ENCODE measurements at places on chromosomes 12 and 14. TPM values are rescaled to one million over a fixed set of nuclear protein-coding genes. Genes with fewer than 3 reads are reported as not detected.
A peak's percentile ranks its signal among the peaks of the same experiment; 100 is the strongest.

A2M gene
- 1,621 TPM for polyA plus RNA-seq

GRCh38 chr12:95099270-95099790 is 25.9 kb upstream of the NR2C1 start:
- DNase-seq = no peak

DNA sequence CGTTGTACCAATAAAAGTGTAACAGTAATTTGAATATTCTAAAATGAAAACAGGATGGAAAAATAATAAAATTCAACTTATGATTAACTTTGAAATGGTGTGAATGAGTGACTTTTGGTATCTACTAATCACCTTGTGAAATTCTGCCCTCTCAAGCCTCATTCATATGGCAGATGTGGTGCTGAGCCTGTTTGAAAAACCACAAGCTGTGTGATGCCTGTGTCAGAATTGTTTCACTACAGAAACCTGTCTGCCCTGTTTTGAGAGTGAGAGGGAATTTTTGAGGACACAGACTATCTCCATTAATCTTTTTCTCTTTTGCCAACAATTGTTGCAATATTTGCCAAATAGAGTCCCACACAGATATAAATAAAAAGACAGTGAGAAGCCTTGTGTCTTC is 3.9 kb upstream of the RNU6-7 start:
- no peak for DNase-seq

ETNK1 gene
- 72.7 TPM for polyA plus RNA-seq

- DNase-seq = peak; percentile 68
Measured at GRCh38 chr12:120100630-120101029, 15.9 kb downstream of the RAB35 start.

- DNase-seq = no peak
Measured at GRCh38 chr12:11855983-11856374, 206.5 kb downstream of the ETV6 start.

GRCh38 chr12:39375206-39375808 is 67.6 kb downstream of the KIF21A start:
- DNase-seq = no peak

GRCh38 chr14:30864934-30865333 is 9.4 kb upstream of the COCH start:
- no peak for DNase-seq

- peak; percentile 74 for DNase-seq
Measured at GRCh38 chr14:73612339-73613045, at the start of gene ACOT6. Gene ACOT6, plus strand, starts transcription at chr14:73612517. Its CDS starts 55 bp downstream, at chr14:73612572.

GRCh38 chr12:45762185-45763110 is 32.9 kb downstream of the ARID2 start:
- peak; percentile 29 for DNase-seq

DNA sequence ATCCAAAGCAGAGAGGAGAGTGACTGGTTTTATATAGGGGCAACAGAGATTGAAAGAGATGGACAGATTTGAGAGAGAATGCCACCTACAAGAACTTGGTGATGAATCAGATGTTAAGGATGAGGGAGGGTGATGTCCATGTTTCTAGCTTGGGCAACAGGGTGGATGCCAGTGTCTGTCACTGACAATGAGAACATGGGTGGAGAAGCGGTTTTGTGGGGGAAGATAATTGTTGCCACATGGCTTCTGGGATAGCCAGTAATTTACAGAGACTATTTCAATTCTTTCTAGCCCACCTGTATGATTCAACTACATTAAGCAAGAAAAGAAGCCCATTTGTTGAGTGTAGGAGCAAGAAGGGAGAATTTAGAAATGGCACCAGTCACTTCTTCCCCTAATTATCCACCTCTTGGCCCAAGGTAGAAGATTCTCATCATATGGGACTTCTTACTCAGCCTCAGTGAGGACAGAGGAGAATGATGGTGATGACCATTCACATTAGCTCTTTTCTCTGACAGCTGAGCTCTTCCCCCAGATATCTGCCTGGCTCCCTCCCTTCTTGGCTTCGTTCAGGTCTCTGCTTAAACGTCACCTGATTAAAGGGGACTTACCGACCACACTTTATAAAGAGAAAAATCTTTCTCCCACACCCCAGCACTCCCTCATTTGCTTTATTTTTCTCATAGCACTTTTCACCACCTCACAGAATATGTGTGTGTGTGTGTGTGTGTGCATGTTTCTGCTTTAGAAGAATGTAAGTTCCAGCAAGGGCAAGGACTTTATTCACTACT is 117.8 kb downstream of the DUSP6 start:
- no peak for DNase-seq

DNA sequence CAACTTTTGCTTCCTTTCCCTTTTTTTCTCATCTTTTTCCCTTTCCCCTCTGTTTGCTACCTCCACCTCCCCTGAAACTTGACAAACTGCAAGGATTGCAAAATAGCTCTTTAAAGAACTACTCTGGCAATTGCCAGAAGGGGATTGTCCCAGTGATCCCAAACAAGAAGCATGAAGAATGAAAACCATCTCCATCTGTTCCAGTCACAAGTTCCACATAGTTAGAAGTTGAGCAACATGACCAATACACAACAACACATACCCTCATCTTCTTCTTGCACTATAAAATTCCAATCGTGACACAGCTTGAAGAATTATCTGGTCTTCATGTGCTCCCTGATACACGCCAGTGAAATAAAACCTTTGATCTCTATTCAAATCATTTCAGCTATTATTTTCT is 93.7 kb upstream of the USP15 start:
- DNase-seq = no peak

DBX2 gene
- polyA plus RNA-seq = not detected

DNA sequence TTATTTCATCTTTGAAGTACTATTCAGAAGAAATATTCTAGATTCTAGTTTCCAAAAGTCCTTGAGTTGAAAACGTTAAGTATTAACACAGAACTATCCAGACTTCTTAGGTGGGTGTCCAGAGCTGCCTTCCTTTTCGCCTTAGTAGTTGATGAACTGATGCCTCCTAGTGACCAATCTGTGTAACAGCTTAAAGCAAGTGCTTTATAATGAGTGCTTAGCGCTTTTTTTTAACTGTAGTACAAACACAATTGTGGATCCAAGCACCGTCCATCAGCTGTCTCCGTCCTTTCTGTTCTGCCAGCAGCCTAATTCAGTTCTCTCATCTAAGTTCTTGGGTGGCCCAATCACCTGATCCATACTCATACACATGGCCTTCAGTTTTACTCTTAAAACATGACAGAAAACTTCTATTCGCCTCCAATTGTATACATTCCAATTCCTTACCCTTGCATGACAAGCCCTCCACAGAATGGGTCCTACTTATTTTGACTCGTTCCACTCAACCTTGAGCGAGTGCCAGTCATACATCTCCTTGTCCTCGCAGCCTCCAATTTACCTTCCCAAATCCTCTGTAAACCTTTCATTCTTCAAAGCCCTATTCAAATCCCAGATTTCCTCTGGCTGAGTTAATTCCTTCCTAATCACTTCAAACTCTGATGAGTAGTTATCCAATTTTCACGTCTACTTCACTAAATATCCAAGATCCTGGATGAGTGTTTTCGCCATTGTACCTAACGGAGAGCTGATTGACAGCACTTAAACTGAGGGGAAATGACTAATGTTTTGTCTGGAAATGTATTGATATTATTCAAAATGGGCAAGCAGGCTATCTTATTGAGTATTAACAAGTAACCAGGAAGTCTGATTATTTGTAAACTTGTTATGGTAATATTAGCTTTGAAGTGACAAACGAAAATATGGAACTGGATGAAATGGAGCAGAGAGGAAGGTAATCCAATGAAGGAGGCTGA is 5.8 kb upstream of the PHLDA1 start:
- peak; percentile 81 for DNase-seq

DNA sequence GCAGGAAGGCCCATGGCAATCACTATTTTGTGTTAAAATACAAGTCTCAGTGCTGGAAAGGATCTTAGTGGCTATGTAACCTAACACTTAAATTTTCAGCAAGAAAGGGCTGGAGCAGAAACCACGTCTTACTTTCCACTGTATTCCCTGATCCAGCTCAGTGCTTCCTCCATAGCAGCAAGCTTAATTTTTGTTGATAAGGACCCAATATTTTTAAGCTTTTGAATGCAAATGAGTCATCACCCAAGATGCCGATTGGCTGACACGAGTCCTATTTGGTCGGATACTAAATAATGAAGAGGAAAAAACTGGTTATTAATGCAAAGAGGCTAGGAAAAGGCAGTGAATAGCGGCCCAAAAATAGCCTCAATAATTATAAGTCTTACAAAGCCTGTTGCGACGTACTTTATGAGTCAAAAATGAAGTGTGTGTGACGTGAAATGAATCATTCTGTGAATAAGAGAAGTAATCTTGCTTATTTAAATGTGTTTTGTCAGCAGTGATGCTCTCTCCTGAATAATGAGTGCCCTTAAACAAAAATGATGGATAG is 46.9 kb upstream of the IGF1 start:
- no peak for DNase-seq

- DNase-seq = no peak
Measured at GRCh38 chr12:69999561-69999960, 174.5 kb downstream of the MYRFL start.

TMEM63C gene
- 2.0 TPM for polyA plus RNA-seq

DNA sequence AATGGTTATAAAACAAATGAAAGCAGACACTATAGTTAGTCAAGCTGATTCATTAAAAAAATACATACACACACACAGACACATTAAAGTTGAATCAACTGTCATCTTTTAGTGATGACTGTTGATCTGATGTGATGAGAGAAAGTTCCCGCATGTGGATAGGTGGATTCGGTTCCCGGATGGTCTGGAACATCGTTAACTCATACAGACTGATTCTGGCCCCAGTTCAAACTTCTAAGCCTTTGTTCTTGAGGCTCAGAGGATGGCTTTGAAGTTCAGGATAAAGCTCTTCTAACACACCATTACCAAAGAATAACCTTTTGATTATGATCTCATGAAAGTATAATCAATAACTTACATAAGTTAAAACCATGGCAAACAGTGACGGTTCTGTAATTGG is 27.5 kb downstream of the WIF1 start:
- DNase-seq = no peak

INSM2 gene
- not detected for polyA plus RNA-seq

GRCh38 chr12:45596366-45596765 is 133.1 kb upstream of the ARID2 start:
- no peak for DNase-seq

C3AR1 gene
- 4.5 TPM for polyA plus RNA-seq

All from left lung (tissue), 14 donors.